Ureter (tissue), 1 donor: ENCODE measurements at places on chromosomes 5 and 9. TPM values are rescaled to one million over a fixed set of nuclear protein-coding genes. Genes with fewer than 3 reads are reported as not detected.

The BARHL1 gene
- not detected for total RNA-seq

The OR13C5 gene
- total RNA-seq, result not detected

GRCh38 chr5:36640949-36641348 is 34.5 kb downstream of the SLC1A3 start:
- DNase-seq, result no peak

GRCh38 chr9:81989700-81990099 is 1.1 kb downstream of the SPATA31D1 start:
- DNase-seq, result no peak

The TOR1A gene
- 34.1 TPM for total RNA-seq

The FOXE1 gene
- 0.42 TPM for total RNA-seq

The PALM2AKAP2 gene
- total RNA-seq, result 7.8 TPM

The TMOD1 gene
- 29.3 TPM for total RNA-seq
